ENCODE measurements at places on chromosomes 1 and 21.
A peak's percentile ranks its signal among the peaks of the same experiment; 100 is the strongest.

DNA sequence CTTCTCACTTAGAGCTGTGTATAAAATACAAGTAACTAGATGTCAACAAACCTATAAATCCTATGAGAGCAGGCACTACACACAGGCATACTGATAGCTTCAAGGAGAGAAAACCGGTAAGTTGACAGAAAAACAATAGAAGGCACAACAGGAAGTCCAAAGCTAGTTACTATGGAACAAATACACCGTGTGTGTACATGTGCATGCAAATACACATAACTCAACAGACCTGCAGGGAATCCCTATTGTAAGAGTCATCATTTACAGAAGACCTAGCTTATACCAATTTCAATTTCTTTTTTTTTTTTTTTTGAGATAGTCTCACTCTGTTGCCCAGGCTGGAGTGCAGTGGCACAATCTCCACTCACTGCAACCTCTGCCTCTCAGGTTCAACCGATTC lies 26.3 kb downstream of the JAK1 start:
- H3K27ac ChIP-seq: no peak overlapping the region
- H3K4me1 ChIP-seq: peaks cover 15% of the 10 kb centered on the region
- no peak for DNase-seq
- no peak overlapping the region for H3K4me3 ChIP-seq
- H3K36me3 ChIP-seq: no peaks in the 10 kb centered on the region

GRCh38 chr1:95364546-95364945 lies 130.5 kb downstream of the RWDD3 start:
- no peaks in the 10 kb centered on the region for H3K27me3 ChIP-seq
- no peak for DNase-seq
- H3K36me3 ChIP-seq: no peaks in the 10 kb centered on the region
- no peak overlapping the region for H3K27ac ChIP-seq
- no peak overlapping the region for H3K4me3 ChIP-seq
- no peaks in the 10 kb centered on the region for H3K4me1 ChIP-seq

- no peak for DNase-seq
- no peaks in the 10 kb centered on the region for H3K36me3 ChIP-seq
- no peaks in the 10 kb centered on the region for H3K4me1 ChIP-seq
- H3K4me3 ChIP-seq: no peak overlapping the region
- no peak overlapping the region for H3K27ac ChIP-seq
Observed at GRCh38 chr1:206568256-206568655, 44.0 kb downstream of the EIF2D start.

DNA sequence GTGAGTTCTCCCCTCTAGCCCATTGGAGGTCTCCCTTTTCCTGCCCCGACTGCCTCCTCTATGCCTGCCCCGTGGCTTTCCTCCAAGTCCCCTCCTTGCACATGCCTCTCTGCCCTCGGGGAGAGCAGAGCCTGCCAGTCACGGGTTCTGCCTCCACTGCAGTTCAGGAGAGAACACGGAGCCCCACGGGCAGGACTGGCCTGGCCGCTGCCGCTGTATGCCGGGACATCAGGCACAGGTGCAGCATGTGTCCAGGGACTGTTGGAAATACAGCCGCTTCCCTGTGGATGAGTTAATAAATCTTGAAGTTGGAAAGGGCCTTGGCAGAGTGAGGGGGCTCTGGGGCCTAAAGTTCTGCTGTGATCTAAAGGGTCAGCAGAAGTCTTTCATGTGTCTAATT lies 676.6 kb downstream of the MATN1 start:
- no peaks in the 10 kb centered on the region for H3K36me3 ChIP-seq
- no peak overlapping the region for H3K27ac ChIP-seq
- H3K4me1 ChIP-seq: no peaks in the 10 kb centered on the region
- no peak for DNase-seq
- peaks cover 32% of the 10 kb centered on the region for H3K27me3 ChIP-seq
- no peak overlapping the region for H3K4me3 ChIP-seq

DNA sequence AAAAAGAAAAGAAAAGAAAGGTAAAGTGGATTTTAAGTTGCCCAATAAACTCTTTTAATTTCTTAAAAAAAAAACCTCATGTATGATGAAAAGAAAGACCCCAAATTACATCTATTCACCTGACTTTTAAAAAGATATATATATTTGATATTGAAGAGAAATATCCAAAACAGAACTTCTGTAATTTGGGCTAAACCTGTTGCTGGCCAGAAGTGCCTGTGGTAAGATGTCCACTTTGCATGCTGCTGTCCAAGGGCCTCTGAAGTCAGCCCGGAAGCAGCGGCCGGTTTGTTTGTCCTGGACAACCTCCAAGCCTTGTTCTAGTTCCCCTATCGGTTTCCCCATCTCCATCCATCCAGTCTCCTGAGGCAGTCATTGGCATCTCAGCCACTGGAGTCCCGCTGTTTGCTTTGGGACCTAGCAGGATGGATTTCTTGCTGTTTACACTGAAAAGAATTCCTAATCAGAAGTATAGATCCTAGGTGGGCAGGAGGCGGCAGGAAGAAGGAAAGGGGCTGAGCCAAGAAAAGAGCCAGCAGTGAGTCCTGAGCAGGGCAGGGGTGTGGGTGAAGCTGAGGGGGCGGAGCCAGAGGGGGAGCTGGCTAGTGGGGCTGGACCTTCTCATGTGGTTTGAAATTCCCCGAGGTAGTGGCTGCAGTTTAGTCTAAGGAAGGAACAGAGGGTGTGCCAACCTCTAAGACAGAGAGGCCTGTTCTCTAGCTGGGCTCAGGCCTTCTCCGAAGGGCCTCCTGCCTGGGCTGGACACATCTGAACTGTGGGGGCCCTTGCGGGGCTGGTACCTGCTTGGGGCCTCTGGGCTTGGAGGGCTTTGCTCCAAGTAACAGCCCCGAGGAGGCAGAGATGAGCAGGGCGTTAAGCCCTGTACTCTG lies 3.3 kb downstream of the NCMAP start:
- H3K36me3 ChIP-seq: no peaks in the 10 kb centered on the region
- H3K4me1 ChIP-seq: peaks cover 10% of the 10 kb centered on the region
- H3K4me3 ChIP-seq: no peak overlapping the region
- peak; percentile 87 for DNase-seq
- H3K27ac ChIP-seq: no peak overlapping the region
